Activated CD8-positive, alpha-beta memory T cell treated with anti-CD3 and anti-CD28 coated beads, Interleukin-2, amount 10 ng/mL, durations not matched to agents 7 days and 5 days (primary cell): ENCODE measurements at places on chromosomes 3 and 15. TPM values are rescaled to one million over a fixed set of nuclear protein-coding genes. Genes with fewer than 3 reads are reported as not detected.

The PTH1R gene
- not detected for total RNA-seq

The SLC12A1 gene
- not detected for total RNA-seq

The RAP2B gene
- total RNA-seq, result 22.4 TPM

The TRANK1 gene
- total RNA-seq, result 84.3 TPM

The SIAH2 gene
- total RNA-seq, result 54.2 TPM

The CFAP100 gene
- total RNA-seq, result not detected

The ATP13A4 gene
- total RNA-seq, result 3.7 TPM

The LSMEM2 gene
- not detected for total RNA-seq

The MRPS22 gene
- total RNA-seq, result 41.2 TPM

The NR2E3 gene
- total RNA-seq, result not detected

The PLA2G4E gene
- total RNA-seq, result not detected

The ZNF502 gene
- 1.3 TPM for total RNA-seq
